ENCODE measurements at places on chromosomes 7 and 10. TPM values are rescaled to one million over a fixed set of nuclear protein-coding genes. Genes with fewer than 3 reads are reported as not detected.

The NUPR2 gene
- not detected for total RNA-seq

GRCh38 chr7:129949292-129950133 lies 3.2 kb downstream of the UBE2H start:
- peak; percentile 92 for DNase-seq

DNA sequence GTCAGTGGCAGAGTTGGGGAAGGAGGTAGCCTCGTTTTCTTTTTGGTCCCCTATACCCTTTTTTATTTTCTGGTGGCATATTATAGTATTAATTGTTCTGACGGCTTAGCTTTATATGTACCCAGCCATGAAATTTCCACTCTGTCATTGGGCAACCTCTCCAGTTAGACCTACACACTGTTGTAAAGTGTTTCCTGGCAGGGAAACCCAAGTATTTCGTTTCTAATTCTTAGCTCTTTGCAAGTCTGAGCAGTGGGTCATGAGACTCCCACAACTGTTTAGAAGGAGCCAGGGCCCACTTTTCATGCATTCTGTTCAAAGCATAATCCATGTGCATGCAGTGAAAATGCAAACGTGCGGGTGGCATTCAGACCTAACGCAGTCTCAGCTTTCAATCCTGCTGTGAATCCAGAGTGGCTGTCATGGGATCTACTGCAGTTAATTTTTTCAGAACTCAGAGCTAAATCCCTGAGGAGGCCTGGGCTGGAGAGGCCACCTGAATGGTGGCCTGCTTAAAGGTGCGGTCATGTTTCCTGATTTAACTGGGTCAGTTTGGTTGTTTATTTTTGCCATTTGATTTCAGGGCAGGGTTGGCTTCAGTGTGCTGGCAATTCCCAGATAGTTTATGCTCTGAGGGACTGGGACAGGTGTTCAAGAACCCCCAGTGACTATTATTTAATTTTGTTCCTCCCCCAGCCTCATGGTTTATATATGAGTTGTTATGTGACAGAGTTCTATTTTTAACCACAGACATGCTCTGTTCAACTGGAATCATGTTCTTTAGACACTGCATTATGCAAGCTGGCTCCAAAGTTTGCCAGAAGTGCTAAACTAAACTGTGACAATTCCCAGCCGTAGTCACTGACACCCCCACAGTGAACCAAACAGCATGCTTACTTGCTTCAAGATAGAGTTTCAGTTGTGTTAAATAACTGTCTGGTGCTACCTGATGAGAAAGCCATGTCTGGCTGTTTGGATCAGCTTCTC lies 27.4 kb upstream of the SYPL1 start:
- no peak for DNase-seq

DNA sequence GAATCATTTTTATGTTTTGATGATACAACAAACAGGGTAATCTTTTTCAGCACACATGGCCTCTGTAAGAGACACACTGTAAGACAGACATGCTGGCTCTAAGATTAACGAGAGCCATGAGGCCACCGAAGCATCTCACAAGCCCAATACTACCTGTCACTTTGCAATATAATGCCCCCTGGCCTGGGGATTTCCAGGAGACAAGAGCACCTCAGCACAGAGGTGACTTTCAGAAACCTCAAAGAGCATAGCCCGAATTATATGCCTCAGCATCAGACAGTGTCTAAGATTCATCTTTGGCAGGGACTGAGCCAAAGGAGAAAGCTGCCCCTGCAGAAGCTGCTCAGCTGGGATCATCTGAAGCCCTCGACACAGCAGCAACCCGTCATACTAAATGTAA lies 44.2 kb upstream of the TMEM213 start:
- no peak for DNase-seq

DNA sequence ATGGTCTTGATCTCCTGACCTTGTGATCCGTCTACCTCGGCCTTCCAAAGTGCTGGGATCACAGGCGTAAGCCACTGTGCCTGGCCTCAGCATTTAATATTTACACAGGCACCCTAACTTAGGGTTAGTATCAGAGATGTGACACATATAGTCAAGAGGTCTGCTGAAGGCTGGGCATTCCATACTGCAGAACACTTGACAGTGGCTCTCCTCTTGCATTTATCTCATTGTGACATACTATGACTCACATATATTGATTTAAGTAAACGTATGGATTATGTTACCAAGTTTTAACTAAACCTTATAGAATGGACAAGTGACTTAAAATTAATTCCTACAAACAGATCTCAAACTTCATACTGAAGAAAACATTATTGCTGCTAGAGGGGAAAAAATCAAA lies 36.6 kb downstream of the BRAF start:
- no peak for DNase-seq
